ENCODE measurements at places on chromosomes 1 and 21.

GRCh38 chr1:189821833-189822232 is 655.8 kb downstream of the BRINP3 start:
- no peak for DNase-seq

DNA sequence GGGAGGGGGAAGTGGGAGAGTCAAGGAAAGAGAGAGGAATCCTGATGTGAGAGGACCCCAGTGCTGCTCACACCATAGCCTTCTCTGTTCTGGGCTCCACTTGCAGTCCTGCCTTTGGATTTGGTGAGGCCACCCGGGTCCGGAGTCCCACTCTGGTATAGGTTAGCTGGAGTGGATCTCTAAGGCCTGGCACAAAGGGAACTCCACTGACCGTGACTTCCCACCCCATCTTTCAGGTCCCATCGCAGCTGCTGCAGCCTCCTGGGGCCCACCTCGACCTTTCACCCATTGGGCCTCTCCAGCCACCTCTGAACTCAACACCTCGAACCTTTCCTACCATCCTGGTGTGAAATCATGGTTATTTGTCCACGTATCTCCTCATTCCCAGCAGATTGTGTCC is 324.4 kb downstream of the MATN1 start:
- DNase-seq, result no peak

GRCh38 chr21:43801006-43801783 is 11.8 kb downstream of the RRP1 start:
- DNase-seq, result no peak

GRCh38 chr1:12572522-12572921 is 45.5 kb downstream of the DHRS3 start:
- no peak for DNase-seq

DNA sequence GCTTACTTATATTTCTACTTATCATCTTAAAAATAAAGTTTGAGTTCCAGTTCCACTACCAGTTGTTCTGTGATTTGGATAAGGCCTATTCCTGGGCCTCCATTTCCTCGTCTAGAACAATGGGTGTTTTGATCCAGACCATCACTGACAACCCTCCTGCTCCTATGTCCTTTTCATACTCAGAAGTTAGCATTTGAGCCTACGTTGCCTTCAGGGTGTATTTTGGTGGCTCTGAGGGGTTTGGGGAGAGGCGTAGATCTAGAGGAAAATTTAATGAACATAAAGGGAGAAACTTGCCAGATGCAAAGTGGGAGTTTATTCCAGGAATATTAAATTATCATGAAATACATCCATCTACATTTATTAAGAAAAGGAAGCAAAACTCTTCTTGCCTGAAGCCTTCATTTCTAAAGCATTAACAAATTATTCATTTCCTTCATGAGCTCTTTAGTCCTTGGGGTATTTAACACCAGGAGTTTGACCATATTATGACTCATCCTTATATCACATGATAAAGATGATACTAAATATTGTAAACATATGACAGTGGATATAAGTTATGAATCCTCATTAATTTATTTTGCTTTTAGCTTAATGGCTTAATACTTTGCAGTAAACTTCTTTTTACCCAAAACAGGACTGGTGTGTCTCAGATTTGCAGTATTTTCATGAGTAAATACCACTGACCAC is 47.2 kb upstream of the SYT14 start:
- DNase-seq, result no peak

GRCh38 chr21:46603228-46603627 is 1.7 kb downstream of the S100B start:
- no peak for DNase-seq

All from posterior cingulate gyrus (tissue), 11 donors.